ENCODE measurements at places on chromosomes 12 and 14.

DNA sequence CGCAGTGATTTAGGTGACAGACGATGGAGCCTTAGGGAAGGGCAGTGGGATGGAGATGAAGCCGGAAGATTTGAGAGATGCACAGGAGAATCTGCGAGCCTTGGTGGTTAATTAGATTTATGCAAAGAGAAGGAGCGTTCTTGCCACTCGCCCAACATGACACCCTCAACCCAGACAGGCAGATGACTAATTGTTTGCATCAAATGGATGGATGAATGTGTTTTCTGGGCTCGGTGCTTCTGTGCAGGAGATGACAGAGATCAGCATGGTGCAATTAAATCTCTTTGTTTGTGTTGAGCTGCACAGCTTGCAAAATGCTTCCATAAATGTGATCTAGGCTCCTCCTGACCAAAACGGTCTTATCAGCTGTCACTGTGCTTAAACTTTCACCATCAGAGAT is 202.3 kb upstream of the PRMT8 start:
- no peak for DNase-seq

- DNase-seq = no peak
Measured at GRCh38 chr12:113512568-113512967, 40.9 kb upstream of the LHX5 start.

- peak; percentile 34 for DNase-seq
Measured at GRCh38 chr12:62191491-62192179, 68.6 kb upstream of the USP15 start.

GRCh38 chr12:77841521-77841920 is 10.8 kb downstream of the NAV3 start:
- peak; percentile 19 for DNase-seq

- DNase-seq = peak; percentile 83
Measured at GRCh38 chr12:106251631-106252455, 4.0 kb upstream of the CKAP4 start.

- peak; percentile 95 for DNase-seq
Measured at GRCh38 chr12:46404225-46404631, 31.7 kb upstream of the SLC38A2 start.

DNA sequence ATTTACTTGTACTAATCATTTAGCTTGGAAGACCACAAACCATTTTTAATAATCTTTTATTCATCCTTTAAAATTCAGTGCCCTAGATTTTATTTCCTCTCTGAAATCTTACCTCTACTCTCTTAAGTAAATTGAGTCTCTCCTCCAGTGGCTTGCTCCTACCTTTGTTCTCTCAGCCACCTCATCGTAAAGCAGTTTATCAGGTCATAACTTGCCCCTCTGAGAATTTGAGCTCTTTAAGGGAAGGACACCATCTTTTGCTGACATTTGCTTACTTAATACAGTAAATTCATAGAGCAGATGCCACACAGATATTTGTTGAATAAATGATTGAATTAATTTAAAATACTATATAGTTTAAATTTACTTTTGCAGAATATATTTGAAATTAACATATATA is 794.3 kb downstream of the C12orf50 start:
- DNase-seq = no peak

Data from fibroblast of upper back skin (primary cell).